ENCODE measurements at places on chromosomes 4 and X. TPM values are rescaled to one million over a fixed set of nuclear protein-coding genes. Genes with fewer than 3 reads are reported as not detected.

DNA sequence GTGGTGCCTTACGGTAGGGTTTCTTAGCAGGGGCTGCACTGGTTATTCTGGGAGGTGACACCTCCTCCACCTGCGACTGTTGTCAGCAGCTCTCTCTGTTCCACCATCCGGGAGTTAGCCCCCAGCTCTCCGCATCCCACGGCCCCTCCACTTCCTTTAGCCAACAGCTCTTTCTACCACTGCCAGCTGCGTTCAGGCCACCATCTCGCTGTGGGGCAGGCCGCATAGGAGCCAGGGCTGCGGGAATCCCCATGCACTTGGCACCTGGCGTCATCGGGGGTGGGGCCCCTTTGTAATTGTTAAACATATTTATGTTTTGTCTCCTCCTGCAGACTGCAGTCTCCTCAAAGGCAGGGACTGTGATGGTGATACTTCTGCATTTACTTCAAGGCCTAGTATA, 480.2 kb downstream of the SMARCA1 start:
- DNase-seq = no peak

GRCh38 chr4:103719830-103720207, at the start of gene TACR3:
TACR3 (minus strand) TSS chr4:103719985; CDS start chr4:103719675, 310 bp downstream.
- no peak for DNase-seq

GRCh38 chrX:23783589-23784469, 856 bp downstream of the SAT1 start:
- DNase-seq = no peak

GRCh38 chrX:105609530-105609929, 212.8 kb upstream of the NRK start:
- DNase-seq = no peak

- no peak for DNase-seq
These were observed 21.1 kb upstream of the TRIM2 start for GRCh38 chr4:153183146-153183545.

- peak; percentile 41 for DNase-seq
These were observed 50.0 kb upstream of the TRIM2 start for GRCh38 chr4:153154007-153154975.

DNA sequence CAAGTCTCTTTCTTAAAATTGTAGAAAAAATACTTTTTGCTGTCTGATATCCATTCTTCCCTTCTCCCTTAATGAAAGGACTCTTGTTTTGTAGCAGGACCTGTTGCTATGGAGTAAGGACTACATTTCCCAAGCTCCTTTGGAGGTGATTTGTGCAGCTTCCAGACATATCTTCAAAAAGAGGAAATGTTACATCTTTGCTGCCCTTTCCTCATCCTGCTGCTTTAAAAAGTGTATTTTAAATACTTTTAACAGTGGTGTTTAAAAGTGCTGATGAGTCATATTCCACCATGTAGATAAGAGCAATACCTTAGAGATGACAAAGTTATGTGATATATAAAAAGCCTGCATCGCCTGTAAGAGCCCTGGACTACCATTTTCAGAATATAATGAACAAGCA, 98.7 kb downstream of the CFAP299 start:
- DNase-seq = no peak

GRCh38 chr4:16140879-16141249, 57.0 kb upstream of the PROM1 start:
- DNase-seq = peak; percentile 29

GRCh38 chr4:186761393-186761792, 37.7 kb upstream of the FAT1 start:
- DNase-seq = no peak

GRCh38 chr4:121978172-121978516, 26.3 kb upstream of the TRPC3 start:
- no peak for DNase-seq

DNA sequence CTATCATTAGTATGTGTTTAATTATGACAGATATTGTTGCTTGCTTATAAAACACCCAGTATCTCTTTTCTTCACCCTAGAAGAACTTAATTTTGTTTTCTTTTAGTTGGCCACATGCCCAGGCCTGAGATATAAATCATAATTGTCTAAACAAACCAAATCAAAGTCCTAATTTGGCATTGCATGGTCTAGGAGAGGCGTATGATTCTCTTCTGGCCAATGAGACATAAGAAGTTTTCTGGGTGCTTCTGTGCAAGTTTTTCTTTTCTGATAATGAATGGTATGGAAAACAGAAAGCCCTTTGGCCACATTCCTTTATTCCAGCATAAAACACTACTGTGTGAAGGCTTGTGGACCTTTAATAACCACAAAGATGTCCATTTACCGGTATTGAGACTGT, 192.9 kb upstream of the CTSO start:
- DNase-seq = no peak

- DNase-seq = no peak
These were observed 18.3 kb downstream of the GAB3 start for GRCh38 chrX:154732421-154733065.

GRCh38 chrX:112470551-112470950, 209.2 kb downstream of the LHFPL1 start:
- DNase-seq = no peak

- no peak for DNase-seq
These were observed 2229.4 kb upstream of the AGA start for GRCh38 chr4:179671609-179672008.

- DNase-seq = no peak
These were observed 16.6 kb downstream of the AP1S2 start for GRCh38 chrX:15838017-15838416.

DNA sequence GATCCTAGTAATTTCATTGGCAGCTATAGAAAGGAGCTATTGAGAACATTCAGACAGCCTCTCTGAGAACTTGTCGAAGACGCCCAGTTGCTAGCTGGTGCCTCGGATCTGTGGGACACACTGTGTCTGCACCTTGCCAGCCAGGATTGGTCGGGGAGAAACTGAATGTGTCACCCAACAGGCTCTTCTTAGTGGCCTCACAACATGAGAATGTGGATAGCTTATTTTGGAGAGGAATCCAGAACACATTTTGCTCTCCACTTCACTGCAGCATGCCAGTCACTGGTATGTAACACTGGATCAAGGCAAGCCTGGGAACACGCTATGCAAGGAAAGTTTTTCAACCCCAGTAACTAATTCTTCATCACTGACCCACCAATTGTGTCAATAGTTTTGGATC, 89.5 kb upstream of the TRPC3 start:
- DNase-seq = no peak

DNA sequence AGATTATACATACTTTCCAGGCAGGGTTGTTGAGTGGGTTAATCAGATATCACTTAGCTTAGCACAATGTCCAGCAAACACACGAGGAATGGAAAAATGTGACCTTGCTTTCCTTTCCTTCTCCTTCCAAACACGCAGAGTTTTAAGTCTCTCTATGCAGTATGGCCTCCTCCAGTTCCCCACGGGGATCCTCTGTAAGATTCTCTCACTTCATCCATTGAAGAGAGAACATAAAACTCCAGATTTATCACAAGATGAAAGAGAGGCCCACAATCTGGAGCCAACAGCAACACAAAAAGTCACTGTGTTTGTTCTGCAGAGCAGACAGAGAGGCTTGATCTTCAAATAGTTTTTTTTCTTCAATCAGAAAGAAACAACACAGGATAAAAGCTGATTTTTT, 336.8 kb upstream of the CLNK start:
- peak; percentile 16 for DNase-seq

GRCh38 chr4:184649971-184650855, 675 bp downstream of the PRIMPOL start:
- peak; percentile 32 for DNase-seq

GRCh38 chrX:110245011-110245410, 72.9 kb downstream of the AMMECR1 start:
- DNase-seq = no peak

DNA sequence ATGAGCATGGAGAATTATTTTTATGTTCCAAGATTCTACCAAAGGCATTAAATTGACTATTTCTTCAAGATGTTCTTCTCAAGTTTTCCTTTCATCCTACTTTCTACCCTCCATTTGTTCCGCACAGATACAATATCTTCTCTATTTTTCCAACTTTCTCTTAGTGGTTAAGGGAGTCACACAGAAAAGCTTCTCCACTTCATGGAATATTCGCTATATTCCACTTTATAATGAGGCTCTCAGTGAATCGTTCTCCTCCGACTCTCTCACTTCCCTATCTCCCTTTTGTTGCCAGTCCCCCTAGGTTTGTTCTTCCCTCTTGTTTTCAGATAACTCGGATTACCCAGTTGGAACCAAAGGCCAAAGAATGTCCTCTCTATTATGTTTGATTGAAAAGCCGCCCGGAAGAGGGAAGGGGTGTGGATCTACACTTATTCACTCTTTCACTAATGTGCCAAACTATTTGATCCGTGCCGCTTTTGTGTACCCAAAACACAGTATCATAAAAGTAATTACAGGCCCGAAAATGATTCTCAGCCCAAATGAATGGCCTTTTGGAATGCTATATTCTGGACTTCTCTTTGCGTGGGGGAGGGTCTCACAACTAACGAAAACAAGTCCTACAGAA, 1.2 kb downstream of the SH3D19 start:
- DNase-seq = no peak

GRCh38 chr4:55468724-55469123, 73.0 kb downstream of the TMEM165 start:
- no peak for DNase-seq

DNA sequence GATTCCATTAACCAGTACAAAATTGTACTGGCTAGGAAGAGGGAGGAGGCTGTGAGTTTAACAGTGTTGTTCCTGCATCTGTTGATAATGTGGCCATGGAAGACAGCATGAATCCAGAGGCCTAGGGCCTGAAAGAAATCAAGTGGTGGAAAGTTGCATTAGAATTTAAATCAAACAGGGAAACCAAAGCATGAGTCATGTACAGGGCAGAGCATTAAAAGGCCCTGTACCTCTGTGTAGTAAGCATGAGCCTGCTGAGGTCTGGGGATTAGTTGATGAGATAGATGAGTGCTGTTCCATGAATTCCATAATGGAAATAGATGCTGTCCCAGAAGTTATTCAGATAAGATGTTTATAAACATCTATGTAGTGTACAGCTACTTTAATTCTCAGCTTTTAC, 58.3 kb downstream of the MID1IP1 start:
- DNase-seq = no peak

- no peak for DNase-seq
These were observed 1833.2 kb upstream of the PCDH7 start for GRCh38 chr4:28886934-28887333.

DNA sequence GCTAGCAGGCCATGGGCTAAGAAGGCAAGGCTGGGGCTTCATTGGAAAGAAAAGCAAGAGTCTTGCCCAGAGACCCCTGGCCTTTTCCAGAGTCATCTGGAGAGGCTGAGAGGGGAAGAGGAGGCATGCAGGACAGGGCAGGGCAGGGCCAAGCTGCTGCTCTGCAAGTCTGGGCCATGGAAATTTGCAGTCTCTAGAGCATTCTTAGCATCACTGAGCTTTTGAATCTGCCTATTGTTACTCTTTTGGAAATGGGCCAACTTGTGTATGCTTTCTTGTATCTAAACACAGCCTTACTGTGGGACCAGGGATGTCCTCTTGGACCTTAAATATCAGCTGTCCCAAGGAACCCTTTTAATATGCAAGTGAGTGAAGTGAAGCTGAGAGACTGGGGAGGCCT, 560.5 kb downstream of the MID1IP1 start:
- DNase-seq = no peak

- DNase-seq = peak; percentile 39
These were observed 566 bp downstream of the CORIN start for GRCh38 chr4:47837094-47837907.

GRCh38 chr4:6120361-6120760, 80.0 kb downstream of the JAKMIP1 start:
- no peak for DNase-seq

DNA sequence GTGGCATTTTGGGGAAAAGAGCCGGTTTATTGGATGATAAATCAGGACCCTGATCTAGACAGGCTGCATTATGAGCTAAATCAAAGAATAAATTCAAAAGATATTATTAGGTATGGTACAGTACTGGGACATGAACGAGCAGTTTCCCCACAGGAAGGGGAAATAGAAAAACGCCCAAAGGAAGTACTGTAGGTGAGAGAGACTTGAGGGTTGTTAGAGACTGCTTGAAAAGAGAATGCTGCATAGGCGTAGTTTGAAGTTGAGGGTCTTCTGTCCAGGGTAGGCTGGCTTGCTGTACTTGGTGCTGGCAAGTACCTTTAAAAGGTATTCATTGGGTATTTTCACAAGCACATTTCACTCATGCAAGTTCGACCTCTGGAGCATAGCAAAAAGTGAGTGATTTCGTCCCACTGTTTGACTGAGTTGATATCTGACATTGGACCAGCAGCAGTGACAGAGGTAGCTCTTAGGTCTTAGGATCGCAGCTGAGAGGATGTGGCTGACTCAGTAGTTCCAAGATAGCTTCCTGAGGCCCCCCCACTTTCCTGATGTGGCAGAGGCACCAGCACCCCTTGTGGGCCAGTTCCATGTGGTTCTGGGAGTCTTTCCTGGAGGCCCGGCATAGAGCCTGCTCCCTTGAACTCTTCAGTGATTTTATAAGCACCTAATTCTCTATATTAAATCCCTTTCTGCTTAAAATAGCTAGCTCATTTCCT, 64.3 kb downstream of the TMEM131L start:
- DNase-seq = no peak

Gene MID1
- 27.9 TPM for polyA plus RNA-seq

Gene NKX6-1
- not detected for polyA plus RNA-seq

Gene RAI2
- 17.6 TPM for polyA plus RNA-seq

Gene TNIP2
- 19.2 TPM for polyA plus RNA-seq

Gene RTL3
- polyA plus RNA-seq = not detected

Gene SYTL5
- 3.9 TPM for polyA plus RNA-seq

Gene PRSS48
- not detected for polyA plus RNA-seq

Gene RHOXF2
- polyA plus RNA-seq = 0.83 TPM

Gene ATP2B3
- polyA plus RNA-seq = 0.10 TPM

Gene BMX
- 0.27 TPM for polyA plus RNA-seq

Gene TLR6
- polyA plus RNA-seq = 0.69 TPM

Gene BEX1
- 62.7 TPM for polyA plus RNA-seq

Gene ABLIM2
- 6.5 TPM for polyA plus RNA-seq

Gene NEXMIF
- 3.6 TPM for polyA plus RNA-seq

Gene CLIC2
- polyA plus RNA-seq = 3.5 TPM
